Activated CD4-positive, alpha-beta memory T cell treated with anti-CD3 and anti-CD28 coated beads for 36 hours (primary cell): ENCODE measurements at places on chromosomes 16 and 17.

- no peaks in the 10 kb centered on the region for H3K27me3 ChIP-seq
- no peak overlapping the region for H3K4me3 ChIP-seq
These were observed 16.1 kb upstream of the NUP93 start for GRCh38 chr16:56713794-56714193.

DNA sequence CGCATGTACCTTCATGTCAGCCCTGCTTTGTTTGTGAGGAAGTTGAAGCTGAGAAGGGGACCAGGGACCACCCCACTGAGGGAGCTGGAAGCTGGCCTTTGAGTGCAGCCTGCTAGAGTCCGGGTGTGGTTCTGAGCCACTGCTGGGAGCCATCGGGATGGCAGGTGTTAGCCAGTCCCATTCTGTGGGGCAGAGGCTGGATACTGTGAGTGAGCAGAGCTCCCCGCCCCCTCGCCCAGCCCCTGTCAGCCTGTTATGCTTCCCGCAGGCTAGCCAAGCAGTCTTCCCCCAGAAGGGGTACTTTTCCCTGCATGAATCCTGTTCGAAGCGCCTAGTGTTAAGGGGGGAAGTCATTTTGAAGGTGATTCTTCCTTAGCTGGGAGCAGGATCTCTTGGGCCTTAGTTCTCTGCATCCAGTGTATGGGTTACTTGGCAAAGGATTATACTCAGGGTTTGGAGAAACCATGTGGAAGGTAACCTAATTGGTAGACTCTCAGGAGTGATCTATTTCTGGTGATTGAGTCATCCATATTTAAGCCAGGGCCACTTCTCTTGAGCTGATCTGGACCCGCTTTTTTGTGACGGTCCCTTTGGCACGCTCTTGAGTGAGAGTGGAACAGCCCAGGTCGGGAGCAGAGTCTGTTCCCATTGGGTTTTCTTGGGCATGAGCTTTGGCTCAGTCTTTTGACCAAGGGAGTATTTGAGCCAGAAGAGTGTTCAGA lies 23.8 kb downstream of the AKAP1 start:
- H3K27ac ChIP-seq: no peak overlapping the region
- H3K36me3 ChIP-seq: peaks cover 11% of the 10 kb centered on the region
- H3K4me1 ChIP-seq: no peaks in the 10 kb centered on the region

GRCh38 chr17:64607862-64608565 lies 54.1 kb downstream of the SMURF2 start:
- no peaks in the 10 kb centered on the region for H3K36me3 ChIP-seq
- DNase-seq: no peak
- peak overlapping the region; percentile 78 for H3K27ac ChIP-seq
- H3K27me3 ChIP-seq: no peaks in the 10 kb centered on the region

DNA sequence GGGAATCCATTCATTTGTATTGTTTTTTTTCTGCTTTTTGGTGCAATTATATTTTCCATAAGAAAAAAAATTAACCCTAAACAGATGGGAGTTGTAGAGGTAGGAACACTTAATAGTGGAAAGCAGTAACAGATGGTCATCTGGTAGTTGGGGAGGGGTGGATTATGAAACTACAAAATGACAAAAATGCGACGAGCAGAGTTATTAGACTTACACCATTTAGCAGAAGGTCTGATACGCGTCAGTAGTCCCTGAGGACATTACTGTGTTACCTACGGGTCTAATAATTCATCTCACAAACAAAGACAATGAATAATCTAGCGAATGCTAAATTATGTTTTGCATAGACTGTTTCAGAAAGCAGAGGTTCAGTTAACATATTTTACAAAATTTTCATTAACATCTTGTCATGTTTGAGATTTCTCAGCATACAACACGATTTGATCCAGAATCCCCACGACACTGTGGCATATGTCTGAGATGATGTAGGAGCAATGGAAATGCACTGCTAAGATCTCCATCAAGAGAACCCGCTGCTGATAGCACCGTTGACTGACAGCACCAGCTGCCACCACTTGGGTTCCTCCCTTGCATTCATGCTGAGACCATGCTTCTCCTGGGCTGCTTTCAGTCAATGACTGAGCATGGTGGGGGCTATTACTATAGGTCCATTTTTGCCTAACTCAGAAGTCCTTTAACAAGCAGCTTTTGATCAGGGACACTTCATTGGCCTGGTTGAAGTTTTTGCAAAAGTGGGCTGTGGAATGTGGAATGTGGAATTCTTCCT lies 182.2 kb upstream of the CPHXL start:
- DNase-seq: no peak
- H3K27me3 ChIP-seq: no peaks in the 10 kb centered on the region
- no peaks in the 10 kb centered on the region for H3K36me3 ChIP-seq
- no peaks in the 10 kb centered on the region for H3K4me1 ChIP-seq

- peaks cover 3% of the 10 kb centered on the region for H3K27me3 ChIP-seq
- no peak overlapping the region for H3K4me3 ChIP-seq
- no peaks in the 10 kb centered on the region for H3K36me3 ChIP-seq
- H3K4me1 ChIP-seq: no peaks in the 10 kb centered on the region
- no peak for DNase-seq
These were observed 65.9 kb upstream of the HLF start for GRCh38 chr17:55198690-55199370.

GRCh38 chr16:83615953-83616350 lies 191.8 kb upstream of the HSBP1 start:
- no peak overlapping the region for H3K4me3 ChIP-seq
- H3K4me1 ChIP-seq: no peaks in the 10 kb centered on the region
- H3K27me3 ChIP-seq: no peaks in the 10 kb centered on the region

DNA sequence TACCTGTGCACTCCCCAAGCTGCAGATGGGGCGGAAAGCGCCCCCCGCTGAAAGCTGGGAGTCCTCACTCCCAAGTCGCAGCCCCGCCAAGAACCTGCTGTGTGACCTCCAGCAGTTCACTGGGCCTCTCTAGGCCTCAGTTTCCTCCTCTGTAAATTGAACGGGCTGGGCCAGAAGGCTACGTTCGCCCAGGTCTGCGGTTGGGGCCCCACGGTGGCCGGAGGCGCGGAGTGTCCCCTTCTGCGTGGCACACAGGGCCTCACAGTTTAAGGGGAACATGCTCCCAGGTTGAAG lies 628 bp downstream of the GALK1 start:
- H3K36me3 ChIP-seq: peaks cover 6% of the 10 kb centered on the region
- peak overlapping the region; percentile 79 for H3K4me3 ChIP-seq
- no peaks in the 10 kb centered on the region for H3K27me3 ChIP-seq
- H3K4me1 ChIP-seq: peaks cover 11% of the 10 kb centered on the region

DNA sequence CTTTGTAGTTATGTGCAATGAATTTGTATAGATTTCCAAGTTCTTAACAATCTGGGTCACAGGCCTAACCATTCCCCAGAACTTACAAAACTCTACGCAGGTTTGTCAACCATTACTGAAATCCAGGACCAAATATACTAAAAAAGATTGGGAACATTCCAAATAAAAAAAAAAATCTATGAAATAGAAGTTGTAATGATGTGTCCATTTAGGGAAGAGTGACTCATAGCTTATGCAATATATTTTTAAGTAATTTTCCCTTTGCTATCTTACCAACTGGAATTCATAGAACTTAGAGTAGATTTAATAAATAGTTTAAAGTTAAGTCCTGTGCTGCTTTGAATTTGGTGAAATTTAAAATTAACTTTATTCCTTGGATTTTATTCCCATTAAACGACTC lies 393.2 kb downstream of the PMP22 start:
- no peak overlapping the region for H3K27ac ChIP-seq
- DNase-seq: no peak
- no peak overlapping the region for H3K4me3 ChIP-seq
- peaks cover 2% of the 10 kb centered on the region for H3K27me3 ChIP-seq

DNA sequence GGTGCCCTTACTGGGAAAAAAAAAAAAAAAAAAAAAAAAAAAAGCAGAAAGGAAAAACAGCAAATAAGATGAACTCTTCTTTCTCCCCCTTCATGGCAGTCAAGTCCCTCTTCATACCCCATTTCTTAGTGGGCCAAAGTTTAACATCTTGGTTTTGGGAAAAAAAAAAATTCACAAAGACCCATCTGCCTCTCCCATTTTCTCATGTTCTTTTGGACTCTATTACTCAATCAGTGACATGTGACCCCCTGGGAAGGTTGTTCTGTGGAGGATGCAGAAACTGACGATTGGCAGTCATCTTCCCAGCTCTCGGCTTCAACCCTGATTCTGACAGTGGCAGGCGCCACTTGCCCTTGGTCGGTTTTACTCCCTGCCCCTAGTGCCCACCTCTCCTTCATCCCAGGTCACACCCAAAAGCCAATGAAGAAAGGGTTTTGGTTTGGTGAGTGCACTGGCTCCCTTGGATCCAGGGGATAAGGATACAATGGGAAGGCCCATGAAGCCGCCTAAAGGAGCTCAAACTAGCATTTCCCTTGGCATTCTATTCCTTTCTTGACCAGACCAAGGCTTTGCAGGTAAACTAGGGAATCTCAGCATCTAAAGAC lies 60.7 kb upstream of the TBX2 start:
- no peaks in the 10 kb centered on the region for H3K4me1 ChIP-seq
- DNase-seq: no peak
- H3K27ac ChIP-seq: no peak overlapping the region
- H3K36me3 ChIP-seq: no peaks in the 10 kb centered on the region

GRCh38 chr16:79723583-79724168 lies 123.1 kb upstream of the MAF start:
- H3K36me3 ChIP-seq: no peaks in the 10 kb centered on the region
- peaks cover 2% of the 10 kb centered on the region for H3K27me3 ChIP-seq
- no peak overlapping the region for H3K27ac ChIP-seq
- no peak for DNase-seq
